Activated T-helper 2 cell treated with anti-CD3 and anti-CD28 coated beads, Interferon-gamma antibody, Interleukin-2, Interleukin-4, amounts not matched to agents 10 μg/mL and 5 μg/mL and 100 μg/mL, durations not matched to agents 14 hours and 24 hours and 36 hours (primary cell): ENCODE measurements at places on chromosomes 4 and X.

GRCh38 chrX:94435799-94436198 lies 761.8 kb downstream of the FAM133A start:
- no peak for DNase-seq
- H3K4me1 ChIP-seq: no peaks in the 10 kb centered on the region
- no peak overlapping the region for H3K4me3 ChIP-seq
- H3K27ac ChIP-seq: no peak overlapping the region
- H3K27me3 ChIP-seq: no peaks in the 10 kb centered on the region

DNA sequence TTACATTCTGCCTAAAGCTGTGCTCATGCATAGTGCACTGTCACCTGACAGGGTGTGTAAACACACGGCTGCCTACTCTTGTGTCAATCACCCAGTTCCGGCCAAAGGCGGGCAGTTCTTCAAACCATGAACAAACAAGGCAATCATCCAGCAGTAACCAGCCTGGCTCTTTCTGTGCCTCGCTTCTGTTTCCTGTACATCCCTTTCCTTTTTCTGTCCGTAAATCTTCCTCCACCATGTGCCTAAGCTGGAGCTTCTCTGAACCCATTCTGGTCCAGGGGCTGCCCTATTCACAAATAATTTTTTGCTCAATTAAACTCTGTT lies 60.8 kb upstream of the CBR4 start:
- DNase-seq: no peak
- H3K27ac ChIP-seq: no peak overlapping the region
- H3K4me3 ChIP-seq: no peak overlapping the region
- H3K27me3 ChIP-seq: no peaks in the 10 kb centered on the region

GRCh38 chr4:5471691-5472090 lies 236.7 kb downstream of the EVC2 start:
- no peaks in the 10 kb centered on the region for H3K36me3 ChIP-seq
- H3K4me1 ChIP-seq: no peaks in the 10 kb centered on the region
- DNase-seq: no peak
- no peaks in the 10 kb centered on the region for H3K27me3 ChIP-seq
- H3K27ac ChIP-seq: no peak overlapping the region
- H3K4me3 ChIP-seq: no peak overlapping the region

GRCh38 chrX:3271183-3271833 lies 75.1 kb downstream of the MXRA5 start:
- H3K27me3 ChIP-seq: no peaks in the 10 kb centered on the region
- H3K4me1 ChIP-seq: no peaks in the 10 kb centered on the region
- no peak overlapping the region for H3K4me3 ChIP-seq

- DNase-seq: no peak
- no peak overlapping the region for H3K27ac ChIP-seq
- H3K4me1 ChIP-seq: no peaks in the 10 kb centered on the region
- H3K4me3 ChIP-seq: no peak overlapping the region
- no peaks in the 10 kb centered on the region for H3K36me3 ChIP-seq
- no peaks in the 10 kb centered on the region for H3K27me3 ChIP-seq
Observed at GRCh38 chr4:76830612-76830963, 67.4 kb downstream of the SOWAHB start.

- DNase-seq: no peak
- no peaks in the 10 kb centered on the region for H3K27me3 ChIP-seq
- H3K4me3 ChIP-seq: no peak overlapping the region
- no peaks in the 10 kb centered on the region for H3K36me3 ChIP-seq
Observed at GRCh38 chrX:125826080-125826479, 340.0 kb downstream of the DCAF12L2 start.

DNA sequence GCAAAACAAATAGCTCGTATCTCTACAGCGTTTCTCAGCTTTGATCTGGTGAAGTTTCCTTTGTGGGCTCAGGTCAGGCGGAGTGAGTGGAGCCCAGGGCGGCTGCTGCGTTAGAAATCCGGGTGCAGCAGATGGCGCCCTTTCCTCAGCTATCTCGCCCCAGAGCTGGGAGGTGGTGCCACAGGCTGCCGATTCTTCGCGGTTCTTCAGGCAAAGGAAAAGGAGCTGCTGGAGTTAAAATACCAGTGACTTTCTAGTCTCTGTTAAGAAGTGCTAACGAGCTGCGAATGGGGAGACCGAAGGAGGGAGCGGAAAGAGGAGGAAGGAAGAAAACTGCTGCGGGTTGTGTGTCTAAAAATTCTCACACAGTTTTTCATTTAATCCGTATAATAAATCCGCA lies 114.6 kb downstream of the CPE start:
- no peak overlapping the region for H3K4me3 ChIP-seq
- peak; percentile 44 for DNase-seq
- H3K4me1 ChIP-seq: peaks cover 3% of the 10 kb centered on the region
- H3K27ac ChIP-seq: no peak overlapping the region

- no peak for DNase-seq
- H3K36me3 ChIP-seq: peaks cover 23% of the 10 kb centered on the region
- no peak overlapping the region for H3K27ac ChIP-seq
- no peaks in the 10 kb centered on the region for H3K27me3 ChIP-seq
Observed at GRCh38 chr4:185305979-185306442, 89.7 kb downstream of the LRP2BP start.

DNA sequence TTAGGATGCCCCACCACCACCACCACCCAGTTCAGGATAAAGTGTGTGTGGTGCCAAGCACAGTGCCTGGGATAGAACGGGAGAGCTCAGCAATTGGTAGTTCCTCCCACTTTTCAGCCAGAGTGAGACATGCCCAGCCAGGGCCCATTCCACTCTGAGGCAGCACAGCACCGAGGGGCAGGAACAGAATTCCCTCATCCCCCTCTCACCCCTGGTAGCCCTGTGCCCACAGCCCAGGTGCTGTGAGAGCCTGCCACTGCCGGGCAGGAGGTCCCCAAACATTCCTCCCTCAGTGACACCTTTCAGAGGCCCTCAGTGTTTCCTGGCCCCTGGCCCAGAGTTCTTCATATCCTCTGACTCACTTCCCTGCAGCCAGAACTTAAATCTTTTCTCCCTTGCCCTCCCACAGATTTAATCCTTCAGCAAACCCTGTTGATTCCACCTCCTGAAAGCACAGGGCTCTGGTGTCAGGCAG lies 8.1 kb downstream of the RIPPLY1 start:
- H3K4me1 ChIP-seq: no peaks in the 10 kb centered on the region
- no peaks in the 10 kb centered on the region for H3K27me3 ChIP-seq
- no peak overlapping the region for H3K27ac ChIP-seq
- H3K36me3 ChIP-seq: no peaks in the 10 kb centered on the region
- H3K4me3 ChIP-seq: no peak overlapping the region

GRCh38 chrX:127038065-127038464 lies 218.5 kb downstream of the PRR32 start:
- no peak overlapping the region for H3K27ac ChIP-seq
- no peak overlapping the region for H3K4me3 ChIP-seq
- H3K27me3 ChIP-seq: no peaks in the 10 kb centered on the region
- DNase-seq: no peak
- H3K36me3 ChIP-seq: no peaks in the 10 kb centered on the region

GRCh38 chr4:159279084-159279483 lies 176.2 kb downstream of the RAPGEF2 start:
- H3K27me3 ChIP-seq: no peaks in the 10 kb centered on the region
- H3K36me3 ChIP-seq: no peaks in the 10 kb centered on the region
- DNase-seq: no peak

DNA sequence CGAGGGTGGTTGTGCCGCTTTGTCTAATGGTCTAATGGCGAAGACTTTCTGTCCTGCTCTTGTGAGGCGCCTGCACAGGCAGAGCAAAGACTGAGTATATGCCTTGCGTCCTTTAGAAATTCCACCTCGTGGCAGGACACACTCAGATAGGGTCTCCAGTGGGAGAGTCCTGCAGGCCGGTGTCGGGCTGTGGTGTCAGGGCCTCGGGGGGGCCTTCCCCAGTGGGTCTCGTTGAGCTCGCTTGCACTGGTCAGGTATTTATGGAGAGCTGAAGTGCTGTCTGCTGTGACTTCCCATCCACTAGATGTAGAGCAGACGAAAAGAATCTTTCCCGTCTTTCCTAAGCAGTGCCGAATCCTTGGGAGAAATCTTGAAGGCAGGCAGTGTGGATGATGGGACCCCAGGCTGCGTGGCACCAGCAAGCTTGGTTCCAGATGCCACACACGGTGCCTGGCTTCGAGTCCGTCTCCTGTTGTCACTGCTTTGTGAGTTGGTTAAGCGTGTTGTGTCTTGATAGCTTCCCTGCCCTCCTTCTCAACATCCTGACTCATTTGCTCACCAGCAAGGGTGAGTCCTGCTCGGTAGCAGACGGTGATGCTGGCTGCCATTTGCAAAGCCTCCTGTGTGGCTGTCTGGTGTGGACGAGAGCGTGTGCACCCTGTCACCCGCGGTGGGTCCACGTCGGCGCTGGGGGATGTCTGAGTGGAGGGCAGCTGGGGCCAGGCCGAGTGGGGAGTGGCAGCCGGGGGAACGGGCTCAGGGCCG lies 20.5 kb downstream of the MAEA start:
- no peaks in the 10 kb centered on the region for H3K27me3 ChIP-seq
- peaks cover 49% of the 10 kb centered on the region for H3K36me3 ChIP-seq
- H3K4me3 ChIP-seq: peak overlapping the region; percentile 26
- H3K27ac ChIP-seq: no peak overlapping the region
- peaks cover 34% of the 10 kb centered on the region for H3K4me1 ChIP-seq

DNA sequence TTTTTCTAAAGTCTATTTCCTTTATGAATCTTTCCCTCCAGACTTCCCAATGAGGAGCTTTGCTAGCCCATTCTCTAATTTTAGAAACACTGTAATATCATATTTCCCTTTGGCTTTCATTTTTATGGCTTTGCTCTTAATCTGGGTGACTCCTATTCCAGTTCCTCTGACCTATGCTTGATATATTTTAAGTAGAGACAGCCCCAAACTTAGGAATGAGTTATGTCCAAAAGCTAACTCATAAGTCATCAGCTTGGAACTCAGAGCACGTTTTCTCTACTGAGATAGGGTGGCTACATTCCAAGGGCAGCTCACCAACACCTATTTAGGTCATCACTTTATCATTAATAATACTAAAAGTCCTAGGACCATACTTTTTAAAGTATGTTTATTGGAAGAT lies 77.8 kb downstream of the OR13H1 start:
- DNase-seq: no peak
- H3K36me3 ChIP-seq: no peaks in the 10 kb centered on the region
- no peaks in the 10 kb centered on the region for H3K4me1 ChIP-seq
- H3K4me3 ChIP-seq: no peak overlapping the region
- no peak overlapping the region for H3K27ac ChIP-seq
- peaks cover 2% of the 10 kb centered on the region for H3K27me3 ChIP-seq

DNA sequence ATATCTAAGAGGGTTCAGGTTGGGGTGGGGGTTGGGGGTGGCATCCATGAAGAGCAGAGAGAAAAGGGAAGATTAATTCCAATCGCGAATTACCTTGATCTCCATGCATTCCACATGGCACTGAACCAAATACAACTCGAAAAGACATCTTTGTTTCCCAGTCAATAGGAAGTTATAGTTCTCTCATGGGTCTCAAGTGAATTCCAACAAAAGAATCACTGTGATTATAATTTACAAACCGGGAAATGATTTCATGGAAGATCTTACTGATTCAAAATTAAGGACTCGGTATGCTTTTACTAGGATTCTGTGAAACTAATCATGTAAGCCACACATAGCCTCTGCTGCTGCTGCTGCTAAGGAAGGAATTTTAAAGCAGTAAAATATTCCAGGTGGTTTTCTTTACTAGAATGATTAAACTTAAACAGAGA lies 26.6 kb upstream of the AMELX start:
- DNase-seq: no peak
- no peak overlapping the region for H3K27ac ChIP-seq
- no peaks in the 10 kb centered on the region for H3K4me1 ChIP-seq
- no peaks in the 10 kb centered on the region for H3K27me3 ChIP-seq
- no peaks in the 10 kb centered on the region for H3K36me3 ChIP-seq
